ENCODE measurements at places on chromosomes 12 and 14.

DNA sequence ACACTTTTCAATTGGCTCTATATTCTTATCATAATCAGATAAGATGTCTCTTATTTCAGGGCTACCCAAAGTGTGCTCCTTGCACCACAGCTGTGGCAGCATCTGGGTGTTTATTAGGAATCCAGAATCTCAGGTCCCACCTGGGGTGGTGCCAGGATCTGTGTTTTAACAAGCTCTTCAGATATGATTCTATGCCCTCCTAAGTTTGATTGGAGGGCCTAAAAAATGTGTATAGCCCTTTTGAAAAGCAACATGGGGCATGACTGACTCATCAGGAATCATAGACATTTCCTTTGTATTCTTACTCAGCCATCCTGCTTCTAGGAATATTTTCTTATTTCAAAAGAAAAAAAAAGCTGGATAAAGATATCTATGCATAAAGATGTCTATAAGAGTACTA lies 103.1 kb downstream of the HELB start:
- DNase-seq: no peak

DNA sequence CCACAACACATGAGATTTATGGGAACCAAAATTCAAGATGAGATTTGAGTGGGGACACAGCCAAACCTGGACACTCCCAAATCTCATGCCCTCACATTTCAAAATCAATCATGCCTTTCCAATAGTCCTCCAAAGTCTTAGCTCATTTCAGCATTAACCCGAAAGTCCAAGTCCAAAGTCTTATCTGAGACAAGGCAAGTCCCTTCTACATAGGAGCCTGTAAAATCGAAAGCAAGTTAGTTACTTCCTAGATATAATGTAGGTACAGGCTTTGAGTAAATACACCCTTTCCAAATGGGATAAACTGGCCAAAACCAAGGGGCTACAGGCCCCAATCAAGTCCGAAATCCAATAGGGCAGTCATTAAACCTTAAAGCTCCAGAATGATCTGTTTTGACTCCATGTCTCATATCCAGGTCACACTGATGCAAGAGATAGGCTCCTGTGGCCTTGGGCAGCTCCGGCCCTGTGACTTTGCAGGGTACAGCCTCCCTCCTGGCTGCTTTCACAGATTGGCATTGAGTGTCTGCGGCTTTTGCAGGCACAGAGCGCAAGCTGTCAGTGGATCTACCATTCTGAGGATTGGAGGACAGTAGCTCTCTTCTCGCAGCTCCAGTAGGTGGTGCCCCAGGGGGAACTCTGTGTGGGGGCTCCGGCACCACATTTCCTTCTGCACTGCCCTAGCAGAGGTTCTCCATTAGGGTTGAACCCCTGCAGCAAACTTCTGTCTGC lies 60.1 kb downstream of the LRIG3 start:
- no peak for DNase-seq

- DNase-seq: no peak
These were observed 27.0 kb downstream of the IL26 start for GRCh38 chr12:68198507-68199086.

DNA sequence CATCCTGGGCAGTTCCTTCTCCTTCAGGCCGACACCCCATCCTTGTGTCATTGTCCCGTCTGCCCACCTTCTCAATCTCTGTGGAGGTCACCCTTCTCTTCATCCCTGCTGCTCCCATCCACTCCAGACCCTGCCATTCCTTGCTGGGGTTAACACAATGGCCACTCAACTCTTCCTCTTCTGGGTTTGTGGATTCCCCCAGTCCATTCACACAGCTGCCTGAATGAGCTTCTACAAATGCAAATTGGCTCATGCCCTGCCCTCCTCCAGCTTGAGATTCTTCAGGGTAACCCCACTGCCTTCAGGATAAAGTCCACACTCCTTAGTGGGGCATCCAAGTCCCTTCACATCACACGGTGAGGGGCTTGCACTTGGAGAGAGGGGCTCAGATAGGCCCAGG lies 17.2 kb upstream of the PRMT8 start:
- DNase-seq: no peak

DNA sequence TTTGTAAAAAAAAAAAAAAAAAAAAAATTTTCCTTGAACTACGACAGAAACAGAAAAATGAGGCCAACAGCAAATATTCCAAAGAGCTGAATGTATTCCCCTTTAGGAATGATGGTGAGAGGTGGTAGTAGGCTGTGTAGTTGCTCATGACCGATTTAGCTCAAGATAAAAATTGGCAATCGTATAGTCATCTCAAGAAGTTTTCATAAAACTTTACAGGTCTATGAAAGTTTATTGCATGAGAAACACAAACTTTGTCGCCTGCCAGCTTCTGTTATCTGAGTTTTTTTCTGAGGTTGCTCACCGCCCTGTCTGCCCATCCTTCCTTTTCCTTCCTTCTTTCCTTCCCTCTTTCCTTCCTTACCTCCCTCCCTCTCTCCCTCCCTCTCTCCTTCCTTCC lies 605.5 kb downstream of the BCL11B start:
- no peak for DNase-seq

DNA sequence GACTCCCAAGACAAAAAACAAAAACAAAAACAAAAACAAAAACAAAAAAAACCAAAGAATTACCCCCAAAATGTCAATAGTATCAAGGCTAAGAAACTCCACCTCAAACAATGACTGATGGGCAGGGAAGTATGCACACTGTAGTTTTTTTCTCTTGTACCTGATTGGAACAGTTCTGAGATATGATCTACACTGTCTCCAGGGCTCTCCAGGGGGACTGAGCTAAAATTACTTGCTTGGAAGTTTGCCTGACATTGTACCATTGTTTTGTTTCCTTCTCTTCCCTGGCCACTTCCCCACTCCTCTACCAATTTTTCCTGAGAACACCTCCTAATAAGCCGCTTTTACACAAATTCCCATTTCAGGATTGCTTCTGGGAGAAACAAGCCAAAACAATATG lies 22.3 kb upstream of the CATSPERB start:
- DNase-seq: no peak

- no peak for DNase-seq
These were observed 16.9 kb upstream of the AICDA start for GRCh38 chr12:8629486-8630033.

DNA sequence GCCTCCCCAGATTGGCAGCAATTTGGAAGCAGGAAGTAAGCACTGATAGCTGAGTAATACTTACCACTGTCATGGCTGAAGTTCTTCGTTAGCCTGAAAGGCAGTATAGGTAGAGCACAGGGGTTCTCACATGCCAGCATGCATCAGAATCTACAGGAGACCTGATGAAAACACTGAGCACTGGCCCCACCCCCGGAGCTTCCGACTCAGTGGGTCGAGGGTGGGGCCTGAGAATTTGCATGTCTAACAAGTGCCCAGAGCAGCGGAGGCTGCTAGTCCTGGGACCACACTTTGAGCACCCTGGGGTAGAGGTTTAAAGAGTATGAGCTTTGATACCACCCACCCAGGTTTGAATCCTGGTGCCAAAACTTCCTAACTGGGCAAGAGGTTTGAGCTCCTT lies 89.6 kb downstream of the FBXW8 start:
- no peak for DNase-seq

- no peak for DNase-seq
These were observed 918 bp downstream of the LIN7A start for GRCh38 chr12:80936642-80937390.

- no peak for DNase-seq
These were observed 560.4 kb upstream of the FLRT2 start for GRCh38 chr14:84969501-84969900.

DNA sequence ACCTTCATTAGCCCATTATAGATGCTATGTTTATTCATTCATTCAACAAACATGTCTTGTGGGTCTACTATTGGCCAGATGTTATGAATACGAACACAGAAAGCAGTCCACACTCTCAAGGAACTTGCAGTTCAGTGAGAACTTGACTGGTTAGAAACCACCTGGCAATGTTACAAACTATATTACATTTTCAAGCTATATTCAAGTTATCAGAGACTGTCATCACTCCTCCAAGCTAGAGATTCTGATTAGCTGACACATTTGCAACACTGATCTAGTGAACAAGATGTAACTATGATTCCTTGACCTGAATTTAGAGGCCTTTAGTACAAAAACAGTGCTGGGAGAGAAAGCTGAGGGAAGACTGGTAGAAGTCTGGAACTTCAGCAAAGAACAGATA lies 170.7 kb upstream of the EEA1 start:
- no peak for DNase-seq

DNA sequence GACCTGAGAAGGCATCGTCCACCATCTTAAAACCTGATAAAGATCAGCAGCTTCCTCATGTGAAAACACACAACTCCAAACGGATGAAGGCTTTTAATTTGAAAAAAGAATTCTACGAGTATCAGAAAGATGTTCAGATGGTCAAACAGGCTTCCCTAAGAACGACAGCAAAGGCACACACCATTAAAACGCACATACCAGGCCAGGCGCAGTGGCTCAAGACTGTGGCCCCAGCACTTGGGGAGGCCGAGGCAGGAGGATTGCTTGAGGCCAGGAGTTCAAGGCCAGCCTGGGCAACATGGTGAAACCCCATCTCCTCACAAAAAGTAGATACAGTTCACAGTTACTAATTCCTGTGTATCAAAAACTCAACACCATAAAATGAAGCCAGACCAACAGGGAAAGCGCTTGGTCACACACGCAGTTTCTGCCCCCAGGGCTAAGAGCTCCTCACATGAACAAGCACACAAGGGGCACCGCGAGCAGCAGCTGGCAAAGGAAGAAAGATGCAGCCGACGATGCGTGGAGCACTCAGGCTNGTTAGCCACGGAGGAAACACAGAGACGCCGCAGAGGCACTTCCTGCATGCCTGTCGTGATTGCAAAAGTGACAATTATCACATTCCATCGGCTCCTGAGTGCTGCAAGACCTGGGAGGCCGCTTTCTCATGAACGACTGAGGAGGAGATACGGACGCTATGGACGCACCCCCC lies 78.0 kb downstream of the NOC4L start:
- peak; percentile 59 for DNase-seq

DNA sequence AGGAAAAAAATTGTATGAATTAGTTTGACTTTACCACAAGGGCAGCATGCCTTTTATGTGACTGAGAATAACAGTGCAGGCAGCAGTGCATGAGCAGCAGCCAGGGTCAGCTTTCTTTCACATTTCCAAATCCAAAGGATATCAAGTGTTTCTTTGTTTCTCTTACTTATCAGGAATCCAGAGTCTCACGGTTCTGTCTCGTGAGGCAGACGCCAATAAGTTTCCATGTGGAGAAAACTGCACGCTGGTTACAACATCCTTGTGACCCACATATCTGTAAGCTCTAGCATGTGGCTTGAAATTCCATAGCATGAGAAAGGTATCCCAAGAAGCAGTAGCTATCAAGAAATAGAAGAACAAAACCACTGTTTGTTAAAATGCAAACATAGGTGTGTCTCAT lies 27.6 kb downstream of the GALNT4 start:
- no peak for DNase-seq

DNA sequence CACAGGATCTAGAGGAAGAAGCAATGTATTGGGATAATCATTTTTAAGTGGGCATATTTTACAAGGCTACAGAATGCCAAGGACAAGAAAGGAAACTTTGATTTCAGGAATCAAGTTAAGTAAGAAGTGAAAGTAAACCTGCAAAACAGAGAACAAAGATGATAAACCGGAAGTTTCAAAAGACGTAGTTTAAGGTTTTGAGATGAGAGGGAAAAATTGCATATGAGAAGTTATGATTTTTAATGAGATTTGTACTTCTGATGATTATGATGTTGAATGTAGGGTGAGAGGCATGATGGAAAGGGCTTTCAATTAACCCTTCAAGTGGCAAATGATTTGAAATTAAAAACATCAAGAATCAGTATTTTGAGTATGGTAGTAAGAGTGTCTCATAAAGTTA lies 134.9 kb downstream of the CAPZA3 start:
- DNase-seq: no peak

DNA sequence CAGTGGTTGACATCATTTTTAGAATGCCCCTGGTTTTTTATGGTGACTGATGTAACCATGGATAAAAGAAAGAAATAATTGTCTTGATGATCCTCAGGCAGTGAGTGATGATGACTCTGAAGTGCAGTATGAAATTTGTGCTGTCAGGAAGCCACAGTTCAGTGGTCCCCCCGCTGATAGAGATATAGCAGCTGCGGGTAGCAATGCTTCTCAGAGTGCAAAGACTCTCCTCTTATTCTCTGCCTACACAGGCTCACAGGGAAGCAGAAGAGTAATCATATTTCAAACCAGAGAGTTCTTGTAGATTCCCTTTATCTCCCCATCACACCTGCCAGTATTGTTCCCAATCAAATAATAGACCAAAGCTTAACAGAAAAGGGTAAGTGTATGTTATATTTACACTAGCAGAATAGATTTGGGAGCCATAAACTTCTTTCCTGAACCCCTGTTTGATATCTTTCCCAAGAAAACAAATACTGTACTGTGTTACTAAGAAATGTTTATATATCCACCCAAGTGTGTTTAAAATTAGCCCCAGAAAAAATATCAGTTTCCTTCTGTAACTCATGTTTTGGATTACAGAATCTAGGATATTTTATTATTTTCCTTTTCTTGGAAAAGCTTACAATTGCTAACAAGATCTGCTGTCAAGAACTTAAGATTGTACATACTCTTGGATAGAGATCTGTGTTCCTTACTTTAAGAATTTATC lies 1817.4 kb upstream of the FLRT2 start:
- DNase-seq: no peak

DNA sequence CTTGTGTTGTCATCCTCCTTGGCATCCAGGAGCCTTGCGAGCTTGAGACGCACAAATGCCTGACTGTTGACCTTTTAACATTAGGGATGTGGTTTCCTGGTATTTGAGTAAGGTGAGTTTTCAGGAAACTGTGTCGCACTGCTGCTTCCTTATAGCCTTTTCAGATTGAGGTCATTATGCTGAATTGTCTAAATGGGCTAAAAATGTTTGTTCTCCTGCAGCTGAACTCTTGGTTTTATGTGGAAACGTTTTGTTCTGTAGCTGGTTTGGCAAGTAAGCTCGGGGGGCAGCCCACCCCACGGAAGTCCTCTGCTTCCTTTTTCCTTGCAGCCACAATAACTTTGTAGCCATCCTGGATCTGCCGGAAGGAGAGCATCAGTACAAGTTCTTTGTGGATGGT lies 5.7 kb downstream of the PRKAB1 start:
- DNase-seq: no peak

GRCh38 chr12:3464561-3464960 lies 26.4 kb upstream of the PRMT8 start:
- no peak for DNase-seq

GRCh38 chr12:123113026-123113425 lies 37.9 kb downstream of the PITPNM2 start:
- DNase-seq: no peak

GRCh38 chr14:61332658-61333029 lies 11.3 kb downstream of the PRKCH start:
- no peak for DNase-seq

GRCh38 chr12:110599334-110599733 lies 14.6 kb upstream of the TCTN1 start:
- no peak for DNase-seq

GRCh38 chr12:2291182-2291832 lies 238.5 kb downstream of the CACNA1C start:
- peak; percentile 42 for DNase-seq

GRCh38 chr12:2489275-2489674 lies 305.5 kb upstream of the FKBP4 start:
- DNase-seq: no peak

GRCh38 chr12:121476477-121476876 lies 76.6 kb downstream of the RNF34 start:
- no peak for DNase-seq
